ENCODE measurements at places on chromosomes 3 and 15.

GRCh38 chr15:98121957-98122356 lies 161.5 kb downstream of the ARRDC4 start:
- DNase-seq: no peak

- no peak for DNase-seq
These were observed 53.5 kb upstream of the VGLL3 start for GRCh38 chr3:87044409-87044808.

DNA sequence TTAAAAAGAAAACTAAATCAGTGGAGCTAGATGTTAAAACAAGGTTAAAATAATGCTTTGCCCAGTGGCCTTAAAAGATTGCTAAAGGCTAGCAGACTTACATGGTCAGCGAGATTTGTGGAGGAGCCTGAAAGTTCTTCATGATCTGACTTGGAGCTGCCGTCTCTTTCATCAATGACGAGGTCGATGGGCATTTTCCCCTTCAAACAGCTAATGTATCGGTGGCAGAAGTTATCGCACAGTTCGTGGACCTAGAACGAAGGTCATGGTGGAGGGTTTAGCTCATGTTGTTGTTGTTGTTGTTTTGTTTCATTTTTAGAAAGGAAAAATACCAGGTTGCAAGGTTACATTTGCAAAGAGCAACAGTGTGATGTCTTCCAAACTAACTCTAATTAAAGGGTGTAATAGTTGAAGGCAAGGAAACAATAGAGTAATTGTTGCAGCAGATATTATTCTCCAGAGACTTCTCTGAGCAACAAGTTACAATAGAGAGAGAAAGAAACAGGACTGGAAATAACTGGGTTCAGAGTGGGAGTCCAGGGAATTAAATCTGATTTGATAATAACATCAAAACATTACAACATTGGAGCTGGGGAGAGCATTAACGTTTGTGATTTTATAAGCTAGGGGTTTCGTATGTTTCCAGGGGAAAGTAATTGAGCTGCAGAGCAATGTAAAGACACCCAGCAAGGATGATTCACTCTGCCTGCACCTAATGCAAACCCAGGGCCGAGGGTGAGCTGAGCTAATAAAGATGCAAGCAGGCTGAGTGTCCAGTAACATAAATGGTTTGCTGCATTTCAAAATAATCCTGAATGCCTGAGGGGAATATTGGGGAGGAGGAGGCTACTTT lies 6.6 kb downstream of the MEIS2 start:
- no peak for DNase-seq

GRCh38 chr3:141387516-141387915 lies 19.2 kb downstream of the ZBTB38 start:
- DNase-seq: no peak

GRCh38 chr3:87398168-87398801 lies 121.9 kb upstream of the POU1F1 start:
- DNase-seq: no peak

DNA sequence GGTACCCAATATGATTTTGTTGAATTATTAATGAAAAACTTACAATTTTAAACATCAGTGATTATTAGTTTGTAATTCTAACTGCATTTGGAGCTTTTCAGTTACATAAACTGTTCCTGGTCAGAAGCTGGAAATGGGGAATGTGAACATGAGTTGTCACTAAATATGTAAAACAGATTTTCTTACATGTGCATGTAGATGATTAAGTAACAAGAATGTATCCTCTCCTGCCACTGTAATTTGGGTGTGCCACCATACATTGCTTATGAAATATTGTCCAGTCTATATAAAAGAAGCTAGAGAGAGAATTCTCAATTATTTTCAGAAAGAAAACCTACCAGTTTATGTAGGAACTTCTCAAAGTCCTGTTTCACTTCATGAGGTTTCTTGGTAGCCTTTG lies 91.6 kb upstream of the FGF7 start:
- no peak for DNase-seq

- DNase-seq: no peak
These were observed 16.2 kb upstream of the ANKDD1A start for GRCh38 chr15:64895285-64896065.

Data from GM18507 (cell line).